SJSA1 (cell line): ENCODE measurements at places on chromosomes 13 and 19. TPM values are rescaled to one million over a fixed set of nuclear protein-coding genes. Genes with fewer than 3 reads are reported as not detected.

SPIB gene
- not detected in 2 replicates for total RNA-seq

DNA sequence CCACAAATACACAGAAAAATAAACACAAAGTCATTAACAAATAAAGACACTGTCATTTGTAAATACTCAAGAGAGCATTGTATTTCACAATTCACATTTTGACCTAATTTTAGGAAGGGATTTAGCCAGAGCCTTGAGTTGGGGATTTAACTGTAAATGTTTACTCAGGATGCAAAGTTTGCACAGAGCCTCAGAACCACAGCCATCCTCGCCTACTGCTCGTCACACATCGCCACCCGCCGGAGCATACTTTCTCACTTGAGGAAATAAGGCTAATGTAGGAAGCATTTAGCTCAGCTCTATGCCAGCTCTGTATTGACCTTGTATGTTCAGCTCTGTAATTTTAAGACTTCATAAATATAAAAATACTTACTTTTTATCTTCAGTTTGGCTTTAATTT is 442.7 kb downstream of the OXGR1 start:
- no peak for DNase-seq

- DNase-seq = no peak
Observed at GRCh38 chr13:24264976-24265375, 44.4 kb upstream of the C1QTNF9 start.

- DNase-seq = no peak
Observed at GRCh38 chr13:97380696-97381095, 53.3 kb upstream of the RAP2A start.

DNA sequence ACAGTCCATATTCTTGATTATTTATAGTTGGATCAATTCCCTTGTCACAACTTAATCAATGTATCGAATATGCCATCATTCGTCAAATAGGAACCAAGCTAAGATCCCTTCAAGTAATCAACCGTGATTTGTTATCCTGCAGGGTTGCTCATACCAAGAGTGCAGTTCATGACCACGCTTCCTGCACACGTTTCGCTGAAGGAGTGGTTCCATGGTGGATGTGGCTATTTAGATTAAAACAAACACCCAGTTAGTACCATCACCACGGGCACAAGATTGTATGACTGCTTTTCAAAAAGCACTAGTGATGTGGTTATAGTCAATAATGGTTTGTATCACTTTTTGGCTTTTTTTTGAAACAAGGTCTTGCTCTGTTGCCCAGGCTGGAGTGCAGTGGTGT is 41.1 kb upstream of the CCNE1 start:
- DNase-seq = no peak

DNA sequence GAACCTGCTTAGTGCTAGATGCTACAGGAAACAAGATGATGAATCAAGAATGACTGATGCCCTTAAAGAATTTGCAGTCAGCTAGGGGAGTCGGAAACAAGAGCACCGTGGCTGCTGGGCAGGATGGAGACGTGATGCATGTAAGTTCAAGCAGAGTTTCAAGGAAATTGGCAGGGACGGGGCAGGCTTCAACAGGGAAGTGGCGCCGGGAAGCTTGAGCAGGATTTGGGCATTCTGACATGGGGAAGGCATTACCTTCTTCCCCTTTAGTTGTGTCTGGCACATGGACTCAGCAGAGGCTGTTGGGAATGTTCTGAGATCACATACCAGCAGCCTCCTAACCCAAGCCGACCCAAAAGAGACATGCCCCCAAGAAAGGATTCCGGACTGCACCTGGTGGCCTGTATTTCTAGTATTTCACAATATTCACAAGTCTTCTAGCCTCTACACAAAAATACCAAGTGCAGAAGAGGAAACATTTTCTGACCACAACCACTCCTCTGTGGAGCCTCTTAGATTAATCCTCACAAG is 138.2 kb downstream of the CRYL1 start:
- no peak for DNase-seq

DNA sequence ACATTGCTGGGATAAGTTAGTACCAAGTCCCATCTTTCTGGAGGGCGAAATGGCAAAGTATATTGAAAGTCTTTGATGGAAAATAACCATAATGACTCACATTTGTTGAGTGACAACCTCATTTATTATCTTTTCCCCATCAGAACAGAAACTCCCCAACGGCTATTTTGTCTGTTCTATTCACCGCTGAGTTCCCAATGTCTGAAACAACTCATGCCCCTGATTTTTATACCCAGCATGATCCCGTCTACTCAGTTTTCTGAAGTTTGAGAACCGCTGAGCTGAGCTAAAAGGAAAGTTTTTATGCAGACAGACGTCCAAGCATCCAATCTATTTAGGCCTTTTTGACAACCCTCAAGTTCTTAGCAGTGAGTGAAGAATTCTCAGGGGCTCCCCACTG is 7.8 kb upstream of the TINCR start:
- DNase-seq = no peak
